ENCODE measurements at places on chromosomes 5 and 9. TPM values are rescaled to one million over a fixed set of nuclear protein-coding genes. Genes with fewer than 3 reads are reported as not detected.

DNA sequence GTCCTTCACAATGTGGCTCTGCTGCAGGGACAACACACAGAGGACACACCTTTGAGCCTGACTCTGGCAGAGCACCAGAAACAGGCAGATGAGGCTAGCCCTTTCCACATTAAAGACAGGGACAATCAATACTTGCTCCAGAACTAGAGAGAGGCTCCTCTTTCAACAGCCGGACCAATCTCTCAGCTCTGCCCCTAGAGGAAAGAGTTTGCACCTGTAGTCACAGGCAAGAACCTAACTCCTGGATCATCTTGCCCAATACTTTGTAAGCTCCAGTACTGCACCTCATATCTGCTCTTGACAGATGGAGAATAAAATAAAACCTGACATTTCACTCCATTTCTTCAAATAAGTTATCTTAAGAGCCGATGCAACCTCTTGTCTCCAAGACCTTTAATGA, 52.1 kb downstream of the EPB41L4A start:
- no peak overlapping the region for H3K27ac ChIP-seq
- no peak for DNase-seq
- no peak overlapping the region for H3K4me3 ChIP-seq
- H3K4me1 ChIP-seq = no peaks in the 10 kb centered on the region
- H3K36me3 ChIP-seq = no peaks in the 10 kb centered on the region
- H3K27me3 ChIP-seq = no peaks in the 10 kb centered on the region

GRCh38 chr9:69495296-69495695, 170.3 kb downstream of the ENTREP1 start:
- no peak overlapping the region for H3K27ac ChIP-seq
- no peak for DNase-seq
- no peaks in the 10 kb centered on the region for H3K4me1 ChIP-seq
- H3K4me3 ChIP-seq = no peak overlapping the region

DNA sequence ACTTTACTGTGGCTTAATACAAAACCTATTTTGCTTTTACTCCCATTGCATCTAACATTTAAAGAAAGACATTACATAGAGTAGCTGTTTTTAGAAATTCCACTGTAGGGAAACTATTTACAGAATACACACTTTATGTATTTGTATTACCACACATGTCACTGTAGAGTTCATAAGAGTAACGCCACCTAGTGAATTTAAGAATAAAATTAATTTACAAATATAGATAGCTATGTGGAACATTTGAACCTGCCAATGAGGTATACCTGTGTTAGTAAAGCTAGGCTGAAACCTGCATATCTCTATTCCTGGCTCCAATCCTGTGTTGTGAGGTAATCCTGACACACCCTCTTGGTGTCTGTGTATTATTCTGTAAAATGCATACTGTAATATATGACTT, 234.4 kb downstream of the MAST4 start:
- no peak overlapping the region for H3K4me3 ChIP-seq
- H3K27ac ChIP-seq = no peak overlapping the region
- no peak for DNase-seq
- H3K36me3 ChIP-seq = no peaks in the 10 kb centered on the region
- no peaks in the 10 kb centered on the region for H3K4me1 ChIP-seq
- peaks cover 4% of the 10 kb centered on the region for H3K27me3 ChIP-seq

- H3K27ac ChIP-seq = no peak overlapping the region
- H3K27me3 ChIP-seq = no peaks in the 10 kb centered on the region
- no peak overlapping the region for H3K4me3 ChIP-seq
- no peaks in the 10 kb centered on the region for H3K4me1 ChIP-seq
- H3K36me3 ChIP-seq = no peaks in the 10 kb centered on the region
Measured at GRCh38 chr5:115657881-115658233, 32.0 kb upstream of the TMED7 start.

GRCh38 chr5:123266365-123266764, 156.8 kb downstream of the CEP120 start:
- H3K27me3 ChIP-seq = no peaks in the 10 kb centered on the region
- H3K4me1 ChIP-seq = no peaks in the 10 kb centered on the region
- no peak for DNase-seq
- no peaks in the 10 kb centered on the region for H3K36me3 ChIP-seq
- H3K27ac ChIP-seq = no peak overlapping the region

DNA sequence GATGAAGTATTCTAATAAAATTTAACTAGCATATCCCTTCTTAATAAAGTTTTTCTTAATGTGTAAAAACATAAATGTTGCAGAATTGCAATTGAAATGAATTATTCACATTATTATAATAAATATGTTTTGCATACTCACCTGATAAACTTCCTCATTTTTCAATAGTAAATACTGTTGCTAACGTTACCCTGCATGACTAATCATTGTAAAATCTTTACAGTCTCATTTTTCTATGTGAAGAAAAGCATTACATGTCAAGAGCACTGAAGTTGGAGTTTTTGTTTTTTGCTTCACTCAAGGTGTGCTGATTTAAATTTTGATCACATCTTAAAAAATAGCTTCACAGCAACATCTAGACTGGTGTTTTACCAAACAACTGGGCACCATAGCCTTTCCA, 157.2 kb upstream of the CDH18 start:
- H3K36me3 ChIP-seq = no peaks in the 10 kb centered on the region
- H3K4me1 ChIP-seq = no peaks in the 10 kb centered on the region
- DNase-seq = no peak
- H3K27me3 ChIP-seq = no peaks in the 10 kb centered on the region

GRCh38 chr5:94263068-94263467, 355.3 kb downstream of the KIAA0825 start:
- H3K27ac ChIP-seq = no peak overlapping the region
- no peaks in the 10 kb centered on the region for H3K4me1 ChIP-seq
- H3K36me3 ChIP-seq = no peaks in the 10 kb centered on the region
- H3K27me3 ChIP-seq = no peaks in the 10 kb centered on the region
- H3K4me3 ChIP-seq = no peak overlapping the region

DNA sequence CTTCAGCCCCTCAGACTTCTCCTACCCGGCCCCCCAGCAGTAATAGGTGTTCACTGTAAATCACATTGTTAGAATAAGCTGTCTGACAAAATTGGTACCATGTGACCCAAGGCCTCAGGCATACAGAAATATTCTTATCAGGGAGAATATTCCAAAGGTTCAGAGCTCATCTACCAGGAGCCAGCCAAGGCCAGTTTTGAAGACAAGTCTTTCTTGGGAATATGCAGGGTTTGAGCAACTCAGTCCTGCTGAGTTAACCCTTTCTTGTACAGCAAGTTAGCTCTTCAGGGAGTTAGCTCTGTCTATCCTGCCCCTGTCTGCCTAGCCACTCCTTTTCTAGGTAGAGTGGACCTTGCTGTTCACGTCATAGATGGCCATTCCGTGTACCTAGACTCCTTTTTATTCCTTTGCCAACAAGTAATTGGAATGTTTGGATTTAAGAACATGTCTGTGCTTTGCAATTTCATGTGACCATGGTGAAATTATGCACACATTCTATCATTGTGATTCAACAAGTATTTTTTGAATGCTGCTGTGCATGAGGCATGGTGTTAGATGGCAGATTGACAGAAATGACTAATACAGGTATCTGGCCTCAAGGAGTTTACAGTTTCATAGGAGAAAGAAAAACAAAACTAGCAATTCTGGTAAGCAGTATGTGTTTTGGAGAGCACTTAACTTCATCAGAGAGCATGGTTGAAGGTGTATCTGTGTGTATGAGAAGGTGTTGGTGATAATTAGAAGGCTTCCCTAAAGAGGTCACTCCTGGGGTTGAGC, 22.6 kb downstream of the TGFBR1 start:
- H3K27me3 ChIP-seq = no peaks in the 10 kb centered on the region
- no peak overlapping the region for H3K4me3 ChIP-seq
- no peaks in the 10 kb centered on the region for H3K4me1 ChIP-seq
- no peak overlapping the region for H3K27ac ChIP-seq

- H3K36me3 ChIP-seq = no peaks in the 10 kb centered on the region
- H3K27ac ChIP-seq = no peak overlapping the region
- no peaks in the 10 kb centered on the region for H3K27me3 ChIP-seq
- no peak for DNase-seq
Measured at GRCh38 chr5:168903061-168903460, 323.9 kb upstream of the PANK3 start.

DNA sequence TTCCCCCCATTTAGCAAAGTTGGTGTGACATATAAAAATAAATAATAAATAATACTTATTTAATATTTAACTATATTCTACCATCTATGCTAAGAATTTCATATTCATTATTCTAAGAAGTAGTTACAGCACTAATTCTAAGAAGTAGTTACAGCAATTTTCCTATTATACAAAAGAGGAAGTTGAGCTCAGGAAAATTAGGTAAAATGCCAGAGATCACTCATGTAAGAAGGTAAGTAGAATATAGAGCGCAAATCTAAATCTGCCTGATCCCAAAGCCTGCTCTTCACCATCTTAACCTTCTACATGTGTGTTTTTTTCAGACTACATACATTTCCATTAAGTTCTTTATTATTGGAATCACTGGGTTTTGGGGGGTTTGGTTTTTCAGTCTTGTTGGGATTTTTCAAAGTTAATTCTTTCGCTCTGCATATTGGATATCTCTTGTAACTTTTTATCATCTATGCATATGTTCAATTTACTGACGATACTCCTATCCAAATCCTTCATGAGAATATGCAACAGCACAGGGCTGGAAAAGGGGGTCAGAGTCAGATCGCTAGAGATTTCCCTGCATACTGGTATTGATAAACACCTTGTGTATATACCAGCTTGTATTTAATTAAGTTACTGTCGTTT, 852.1 kb downstream of the MAT2B start:
- H3K4me1 ChIP-seq = peaks cover 4% of the 10 kb centered on the region
- H3K36me3 ChIP-seq = no peaks in the 10 kb centered on the region
- H3K27ac ChIP-seq = no peak overlapping the region

Gene TTLL11
- 4.8 TPM for total RNA-seq

Measured in fibroblast of lung (primary cell).